Fibroblast of upper back skin (primary cell): ENCODE measurements at places on chromosomes 12 and 14.

- DNase-seq, result no peak
Measured at GRCh38 chr12:82787016-82787415, 100.3 kb downstream of the TMTC2 start.

GRCh38 chr12:98579347-98579746, 14.1 kb upstream of the SLC25A3 start:
- DNase-seq, result no peak

GRCh38 chr12:47984331-47984801, 19.9 kb downstream of the COL2A1 start:
- DNase-seq, result no peak

- DNase-seq, result no peak
Measured at GRCh38 chr14:48726080-48726642, 860.0 kb downstream of the RPS29 start.

DNA sequence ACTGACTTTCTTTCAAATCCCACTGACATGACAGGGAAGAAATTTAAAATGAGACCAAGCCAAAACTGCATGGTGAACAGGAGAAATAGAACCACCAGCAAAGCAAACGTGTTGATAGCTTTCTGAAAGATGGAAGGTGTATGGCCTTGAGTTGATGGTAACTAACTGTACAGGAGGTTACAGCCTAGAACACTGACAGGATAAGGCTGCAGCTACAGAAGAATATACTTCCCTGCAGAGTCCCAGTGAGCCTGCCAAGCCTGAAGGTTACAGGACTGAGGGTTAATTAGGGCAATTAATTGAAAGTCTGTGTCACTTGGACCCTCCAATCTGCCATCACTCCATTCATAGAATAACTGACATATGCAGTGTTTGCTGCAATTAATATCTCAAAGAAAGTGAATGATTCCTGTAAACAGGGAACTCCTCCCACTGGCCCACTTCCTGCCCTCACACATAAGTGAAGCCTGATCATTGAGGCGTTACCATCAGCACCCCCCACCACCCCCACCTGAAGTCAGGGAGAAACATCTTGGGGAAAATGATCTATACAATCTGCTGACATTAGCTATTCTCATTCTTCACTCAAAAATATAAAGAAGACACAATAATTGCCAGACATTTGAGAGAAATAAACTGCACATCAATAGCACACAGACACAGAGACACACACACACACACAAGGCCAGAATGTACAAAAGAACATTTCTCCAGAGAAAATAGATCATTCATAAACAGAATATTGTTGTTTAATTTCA, 73.4 kb downstream of the GTF2A1 start:
- no peak for DNase-seq

DNA sequence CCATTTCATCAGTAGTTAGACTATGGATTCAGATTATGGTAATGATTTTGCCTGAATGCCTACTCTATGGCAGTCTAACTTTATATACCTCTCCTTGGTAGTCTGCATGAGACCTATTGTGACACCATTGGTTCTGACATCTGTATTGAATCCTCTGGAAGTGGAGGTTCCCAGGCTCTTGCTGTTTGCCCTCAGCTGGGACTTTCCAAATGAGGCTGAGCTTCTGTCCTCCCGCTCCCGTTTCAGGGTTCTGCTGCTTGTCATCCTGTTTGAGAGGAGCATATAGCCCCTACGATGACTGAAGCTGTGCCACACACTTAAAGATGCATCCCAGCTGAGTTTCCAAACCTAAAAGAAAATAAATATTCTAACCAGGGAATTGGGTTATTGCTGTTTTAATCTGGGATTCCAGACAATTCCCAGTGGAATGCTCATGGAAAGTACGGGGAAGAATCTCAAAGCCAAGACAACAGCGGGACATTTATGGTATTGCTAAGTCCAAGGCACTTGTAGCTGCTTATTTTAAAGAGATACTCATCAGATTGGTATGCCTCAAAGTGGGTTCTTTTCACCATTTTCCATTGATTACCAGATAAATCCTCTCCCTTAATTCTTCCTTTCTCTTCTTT, 105.9 kb downstream of the ETV6 start:
- DNase-seq, result peak; percentile 83

GRCh38 chr14:31993521-31993951, 83.6 kb upstream of the ARHGAP5 start:
- peak; percentile 28 for DNase-seq

- no peak for DNase-seq
Measured at GRCh38 chr14:61622051-61622450, 73.3 kb upstream of the HIF1A start.

- no peak for DNase-seq
Measured at GRCh38 chr12:13383379-13383778, 186.9 kb downstream of the EMP1 start.

GRCh38 chr14:85531141-85531586, 1.2 kb downstream of the FLRT2 start:
- peak; percentile 80 for DNase-seq

GRCh38 chr14:20516921-20517320, 11.6 kb downstream of the RNASE10 start:
- peak; percentile 13 for DNase-seq

DNA sequence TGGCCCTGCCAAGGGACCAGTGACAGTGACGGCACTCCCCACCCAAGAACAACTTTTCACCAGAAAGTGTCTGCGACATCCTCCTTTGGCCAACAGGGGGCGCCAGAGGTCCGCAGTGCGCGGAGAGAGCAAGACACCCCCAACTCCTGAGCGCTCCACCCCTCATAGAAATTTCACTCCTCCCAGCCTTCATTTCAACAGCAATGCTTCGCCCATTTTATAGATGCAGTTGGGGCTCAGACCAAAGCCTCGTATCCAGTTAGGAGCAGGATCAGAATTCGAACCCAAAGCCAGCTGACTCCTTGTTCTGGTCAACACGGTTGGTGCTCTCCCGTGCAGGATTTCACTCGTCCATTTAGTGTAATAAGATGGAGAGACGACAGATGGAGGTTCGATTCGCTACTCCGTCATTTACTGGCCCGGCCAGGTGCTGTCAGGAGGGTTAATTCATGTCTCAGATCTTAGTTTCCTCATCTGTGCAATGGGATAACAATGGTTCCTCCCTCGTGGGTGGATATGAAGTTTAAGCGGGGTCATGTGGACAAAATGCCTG, 2.4 kb upstream of the POP5 start:
- peak; percentile 71 for DNase-seq

GRCh38 chr14:59503256-59503655, 18.9 kb downstream of the JKAMP start:
- DNase-seq, result no peak

GRCh38 chr12:106867651-106868050, 88.1 kb upstream of the TMEM263 start:
- peak; percentile 21 for DNase-seq

DNA sequence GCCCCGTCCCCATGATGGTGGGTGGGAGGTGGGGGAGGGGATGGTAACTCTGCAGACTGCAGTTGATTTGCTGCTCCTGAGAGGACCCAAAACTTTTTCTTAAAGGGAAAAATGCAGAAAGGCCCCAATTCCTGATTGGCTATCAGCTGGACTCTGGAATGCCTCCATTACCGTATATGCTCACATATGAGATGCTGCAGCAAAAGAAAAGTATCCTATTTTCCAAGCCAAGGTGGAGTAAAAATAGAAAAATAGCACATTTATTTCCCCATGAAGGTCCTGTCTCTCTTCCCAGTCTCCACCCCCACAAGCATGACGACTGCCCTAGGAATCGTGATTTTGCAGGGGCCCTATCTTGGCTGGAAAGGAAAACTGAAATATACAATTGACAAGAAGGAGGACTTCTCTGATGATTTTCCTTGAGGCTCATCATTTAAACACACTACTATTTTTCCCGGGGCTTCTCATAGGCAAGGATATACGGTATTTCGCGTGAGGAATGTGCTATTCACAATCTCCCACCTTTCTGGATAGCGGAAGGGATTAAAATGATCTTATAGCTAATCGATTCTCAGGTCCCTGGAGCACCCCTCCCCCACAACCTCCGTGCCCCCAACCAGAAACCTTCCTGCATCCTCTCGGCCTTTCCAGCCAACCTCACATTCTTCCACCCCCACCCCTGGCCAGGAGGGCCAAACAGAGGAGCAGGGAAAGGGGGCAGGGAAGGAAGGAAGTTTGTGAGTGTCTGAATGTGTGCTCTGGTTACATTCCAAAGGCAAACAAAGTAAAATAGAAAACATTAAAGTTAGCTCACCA, 138.9 kb upstream of the CCND2 start:
- no peak for DNase-seq
